ENCODE measurements at places on chromosomes 6 and 20.

DNA sequence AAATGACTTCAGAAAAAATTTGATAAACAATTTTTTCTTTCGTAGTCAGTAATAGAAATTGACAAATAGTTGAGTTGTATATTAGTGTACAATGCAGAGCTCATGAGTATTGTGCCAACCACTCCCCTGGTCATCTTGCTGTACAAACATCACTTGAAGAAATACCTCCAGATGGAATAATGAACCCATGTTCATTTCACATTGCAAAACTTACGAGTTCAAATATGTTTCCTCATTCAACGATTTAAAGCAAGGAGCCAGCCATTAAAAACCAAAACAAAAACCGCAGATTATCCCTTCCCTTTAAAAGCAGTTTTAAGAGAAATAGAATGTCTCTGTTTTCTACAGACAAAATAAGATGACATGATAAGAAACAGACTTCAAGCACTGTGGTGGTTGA lies 62.5 kb downstream of the RALGAPA2 start:
- no peak for DNase-seq

- no peak for DNase-seq
Observed at GRCh38 chr20:3115190-3116107, 30.9 kb upstream of the AVP start.

GRCh38 chr6:157471895-157472686 lies 91.1 kb downstream of the ZDHHC14 start:
- DNase-seq: no peak

GRCh38 chr20:731891-732560 lies 36.3 kb downstream of the SLC52A3 start:
- no peak for DNase-seq

GRCh38 chr6:14442242-14442641 lies 324.7 kb downstream of the CD83 start:
- no peak for DNase-seq

GRCh38 chr20:21522481-21523280 lies 8.8 kb upstream of the NKX2-2 start:
- no peak for DNase-seq

DNA sequence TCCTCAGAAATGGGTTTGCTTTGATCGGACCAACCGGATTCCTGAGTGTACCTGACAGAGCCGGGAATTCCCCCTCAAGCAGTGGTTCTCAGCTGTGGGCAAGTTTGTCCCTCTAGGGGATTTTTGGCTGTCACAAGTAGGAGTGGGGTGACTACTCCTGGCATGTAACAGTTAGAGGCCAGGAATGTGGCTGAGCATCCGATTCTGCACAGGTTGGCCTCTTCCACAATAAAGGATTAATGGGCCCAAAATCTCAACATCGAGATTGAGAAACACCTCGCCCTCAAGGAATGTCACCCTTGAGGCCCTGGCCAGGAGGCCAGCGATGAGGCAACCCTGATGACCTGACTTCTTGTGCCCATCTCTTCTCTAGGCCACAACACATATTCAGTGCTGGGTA lies 7.9 kb downstream of the AGPAT4 start:
- no peak for DNase-seq

GRCh38 chr6:109298605-109299264 lies 83.5 kb downstream of the CD164 start:
- no peak for DNase-seq

- no peak for DNase-seq
Observed at GRCh38 chr6:122372647-122373046, 26.8 kb upstream of the HSF2 start.

GRCh38 chr6:159880412-159880975 lies 10.3 kb upstream of the MAS1 start:
- DNase-seq: no peak

GRCh38 chr20:51402201-51402600 lies 140.3 kb downstream of the NFATC2 start:
- DNase-seq: no peak

- no peak for DNase-seq
Observed at GRCh38 chr6:3426091-3426926, 30.5 kb downstream of the SLC22A23 start.

GRCh38 chr6:13014504-13015378 lies 298.2 kb downstream of the PHACTR1 start:
- DNase-seq: no peak

DNA sequence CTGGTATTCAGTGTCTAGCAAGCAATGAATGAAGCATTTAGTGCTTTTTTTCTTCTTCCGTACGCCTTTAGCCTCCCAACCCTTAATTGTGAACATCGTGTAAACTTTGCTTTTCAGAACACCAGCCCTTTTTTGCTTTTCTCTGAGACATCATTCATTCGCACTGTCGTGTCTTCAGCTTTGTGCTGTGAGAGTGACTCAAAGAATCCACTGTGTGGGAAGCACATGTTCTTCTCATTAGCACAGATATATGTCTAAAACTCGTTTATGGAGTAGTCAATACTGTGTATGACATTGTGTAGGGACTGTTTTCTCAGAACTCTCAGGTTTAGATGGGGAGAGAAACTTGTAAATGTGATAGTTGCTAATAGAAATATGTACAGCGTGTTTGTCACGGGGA lies 279.1 kb downstream of the FARS2 start:
- no peak for DNase-seq

- no peak for DNase-seq
Observed at GRCh38 chr20:10356628-10357027, 77.4 kb downstream of the MKKS start.

GRCh38 chr20:20215976-20216727 lies 151.8 kb upstream of the INSM1 start:
- no peak for DNase-seq

GRCh38 chr6:138403324-138403800 lies 661 bp upstream of the HEBP2 start:
- peak; percentile 17 for DNase-seq

- DNase-seq: peak; percentile 28
Observed at GRCh38 chr6:15481390-15482291, 181.2 kb downstream of the DTNBP1 start.

- no peak for DNase-seq
Observed at GRCh38 chr6:25619217-25619616, 32.8 kb upstream of the SCGN start.

GRCh38 chr6:21589352-21590345 lies 3.9 kb upstream of the SOX4 start:
- peak; percentile 69 for DNase-seq

GRCh38 chr20:14507711-14508110 lies 170.3 kb upstream of the FLRT3 start:
- no peak for DNase-seq

DNA sequence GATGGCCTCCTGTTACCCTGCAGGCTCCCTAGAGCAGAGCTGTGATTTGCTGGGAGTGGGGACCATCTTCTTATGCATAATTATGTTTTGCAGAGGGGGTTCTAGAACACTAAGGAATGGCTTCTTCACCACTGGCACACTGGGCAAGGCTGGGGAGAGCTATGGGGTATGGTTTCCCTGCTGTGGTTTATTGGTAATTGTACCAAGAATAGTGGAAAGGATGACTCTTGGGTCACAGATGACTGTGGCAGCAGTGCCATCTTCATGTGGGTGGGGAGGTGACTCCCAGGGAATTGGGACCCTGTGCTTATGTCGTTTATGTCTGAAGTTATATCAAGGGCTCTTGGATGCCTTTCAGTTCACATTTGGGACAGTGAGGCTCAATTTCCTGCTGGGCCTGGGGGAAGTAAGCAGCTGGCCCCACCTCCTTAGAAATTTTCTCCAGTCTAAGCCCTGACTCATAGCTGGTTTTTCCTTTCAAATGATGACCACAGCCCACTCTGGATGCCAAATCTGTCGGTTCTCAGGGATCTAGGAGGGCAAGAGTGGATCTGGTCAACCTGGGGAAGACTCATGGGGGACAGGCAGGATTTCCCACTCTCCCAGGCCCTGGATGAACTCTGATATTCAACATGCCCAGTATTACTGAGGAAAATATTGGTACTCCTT lies 230.8 kb downstream of the LRFN2 start:
- no peak for DNase-seq

GRCh38 chr6:142408409-142408808 lies 106.6 kb downstream of the ADGRG6 start:
- DNase-seq: no peak

DNA sequence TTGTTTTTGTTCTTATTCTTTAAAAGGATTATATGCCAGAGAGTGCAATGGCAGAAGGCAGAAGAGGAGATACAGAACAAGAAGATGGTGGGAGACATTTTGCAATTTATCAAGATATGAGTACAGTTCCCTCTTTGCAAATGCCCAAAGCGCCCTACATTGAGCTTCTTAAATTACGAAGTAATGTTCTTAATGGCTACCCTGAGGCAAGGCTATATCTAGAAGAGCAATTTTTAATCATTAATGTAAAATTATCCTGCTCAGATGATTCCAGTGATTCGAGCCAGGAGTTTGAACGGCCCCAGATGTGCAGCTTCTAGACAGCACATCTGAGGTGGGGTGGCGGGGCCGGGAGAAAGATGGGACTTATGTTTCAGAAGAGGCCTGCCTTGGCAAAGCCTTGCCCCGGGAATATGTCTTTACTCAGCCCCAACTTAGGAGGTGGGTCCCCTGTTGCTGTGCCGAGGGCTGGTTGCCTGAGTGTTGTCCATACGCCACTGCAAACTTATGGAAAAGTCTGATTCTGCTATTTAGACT lies 84.9 kb upstream of the MLN start:
- DNase-seq: no peak

DNA sequence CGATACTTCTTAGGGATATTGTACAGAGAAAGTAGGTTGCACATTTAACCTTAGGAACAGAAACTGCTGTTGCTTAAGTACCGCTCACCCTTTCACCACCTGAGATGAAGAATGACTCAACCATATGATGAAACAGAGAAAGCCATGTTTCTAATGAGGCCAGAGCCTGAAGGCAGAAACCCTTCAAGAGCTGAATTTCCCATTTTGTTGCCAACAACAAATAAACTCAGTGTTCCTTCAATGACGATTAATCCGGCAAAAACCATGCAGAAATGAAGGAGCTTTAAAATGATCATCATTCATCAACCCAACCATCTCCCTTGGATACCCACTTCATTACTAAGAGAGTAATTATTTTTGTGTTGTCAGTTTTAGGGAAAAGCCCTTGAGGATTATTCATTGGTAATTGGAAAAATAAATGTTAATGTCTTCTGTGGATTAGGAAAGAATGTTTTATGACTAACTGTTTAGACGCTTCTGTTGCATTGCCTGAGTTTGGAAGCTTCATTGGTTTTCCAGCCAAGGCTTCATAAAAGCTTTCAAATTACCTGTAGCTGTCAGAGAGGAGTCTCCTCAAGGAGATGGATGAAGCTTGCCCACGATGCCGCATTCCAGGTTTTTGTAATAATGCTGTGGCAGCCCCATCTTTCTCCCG lies 112.1 kb upstream of the IYD start:
- DNase-seq: no peak
